Stimulated activated CD8-positive, alpha-beta memory T cell treated with anti-CD3 and anti-CD28 coated beads, Interleukin-2, amount 100 ng/mL, for 48 hours (primary cell): ENCODE measurements at places on chromosomes 11 and 22.

DNA sequence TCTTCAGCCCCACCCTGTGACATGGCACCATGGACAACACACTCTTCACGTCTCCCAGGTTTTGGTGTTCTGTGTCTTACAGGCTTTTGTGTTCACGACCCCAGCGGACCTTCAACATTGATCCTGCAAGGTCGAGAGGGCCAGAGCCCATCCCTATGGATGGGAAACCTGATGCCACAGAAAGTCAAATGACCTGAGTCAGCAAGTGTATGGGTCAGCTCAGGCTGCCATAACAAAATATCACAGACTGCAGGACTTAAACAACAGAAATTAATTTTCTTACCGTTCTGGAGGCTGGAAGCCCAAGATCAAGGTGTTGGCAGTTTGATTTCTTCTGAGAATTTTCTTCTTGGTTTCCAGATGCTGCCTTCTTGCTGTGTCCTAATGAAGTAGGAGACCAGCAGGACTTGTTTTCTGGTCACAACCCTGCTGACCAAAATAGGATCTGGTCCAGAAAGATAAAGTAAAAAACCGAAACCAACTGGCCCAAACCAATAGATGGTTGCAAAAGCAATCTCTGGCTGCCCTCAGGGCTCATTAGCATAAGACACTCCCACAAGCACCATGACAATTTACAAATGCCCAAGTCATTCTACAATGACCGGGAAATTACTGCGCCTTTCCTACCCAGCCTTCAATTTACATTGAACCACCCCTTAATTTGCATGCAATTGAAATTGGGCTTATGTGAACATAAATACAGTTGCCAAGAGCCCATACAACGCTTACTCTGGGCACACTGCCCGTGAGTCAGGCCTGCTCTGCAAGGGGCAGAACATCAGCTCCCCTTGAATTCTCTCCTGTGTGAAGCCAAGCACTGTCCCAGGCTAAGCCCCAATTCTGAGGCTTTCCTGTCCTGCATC, 113.9 kb downstream of the RPS6KA4 start:
- no peak for DNase-seq

DNA sequence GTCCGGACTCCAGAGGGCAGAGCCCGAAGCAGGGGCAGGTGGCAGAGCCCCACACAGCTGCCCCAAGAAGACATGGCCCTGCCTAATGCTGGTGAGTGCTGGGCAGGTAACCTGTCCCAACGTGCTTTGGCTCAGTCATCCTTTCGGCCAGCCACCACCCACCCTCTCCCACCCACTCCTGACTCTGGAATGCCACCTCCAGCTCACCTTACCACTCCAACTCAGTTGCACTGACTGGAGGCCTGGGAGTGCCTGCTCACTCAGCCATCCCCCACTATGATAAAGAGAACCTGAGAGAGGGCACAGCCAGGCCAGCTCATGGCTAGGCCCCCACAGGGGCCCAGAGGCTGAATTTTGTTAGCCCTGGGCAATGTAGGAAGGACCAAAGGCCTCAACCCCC, 53.8 kb upstream of the MPEG1 start:
- no peak for DNase-seq

GRCh38 chr11:72587696-72588095, 86.5 kb downstream of the PDE2A start:
- no peak for DNase-seq

- DNase-seq = no peak
Observed at GRCh38 chr11:122406466-122406865, 249.1 kb upstream of the UBASH3B start.

- no peak for DNase-seq
Observed at GRCh38 chr22:29330753-29331152, 15.3 kb upstream of the RASL10A start.

DNA sequence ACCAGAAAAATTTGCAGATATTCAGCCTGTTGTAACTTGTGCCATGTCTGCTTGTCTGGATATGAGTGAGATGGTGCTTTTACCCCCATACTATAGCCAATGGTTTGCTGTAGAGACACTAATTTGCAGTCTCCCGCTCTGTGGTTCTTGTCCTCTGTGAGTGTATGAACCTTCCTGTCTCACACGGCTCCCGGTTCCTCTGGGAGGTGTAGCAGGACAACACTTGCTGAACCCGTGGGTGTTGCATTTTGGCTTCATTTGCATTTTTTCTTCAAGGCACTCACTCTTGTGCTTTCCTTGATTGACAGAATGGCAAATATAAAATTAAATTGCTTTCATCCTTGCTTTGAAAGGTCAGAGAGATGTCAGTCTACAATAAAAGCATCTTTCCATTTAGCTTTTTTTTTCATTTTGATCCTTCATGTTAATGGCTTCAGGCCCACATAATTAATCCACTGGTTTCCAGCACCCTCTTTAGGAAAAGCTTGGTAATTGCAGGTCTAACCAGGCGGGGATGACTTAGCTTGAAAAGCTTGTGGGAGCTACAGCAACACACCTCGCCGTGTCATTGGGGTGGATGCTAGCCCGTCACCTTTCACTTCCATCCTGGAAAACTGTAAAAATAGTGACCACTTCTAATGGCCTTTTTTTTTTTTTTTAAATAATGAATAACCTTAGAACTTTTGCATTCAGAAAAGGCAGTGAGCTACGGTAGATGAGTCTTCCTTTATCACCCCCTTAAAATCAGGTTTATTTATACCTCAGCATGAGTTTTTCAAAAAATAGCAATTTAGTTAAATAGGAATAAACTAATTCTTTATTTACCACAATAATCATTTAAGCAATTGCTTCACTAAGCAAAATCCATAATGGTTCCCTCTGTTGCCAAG, 27.4 kb upstream of the ST14 start:
- no peak for DNase-seq

GRCh38 chr11:104443387-104443786, 279.4 kb upstream of the PDGFD start:
- no peak for DNase-seq

- peak; percentile 42 for DNase-seq
Observed at GRCh38 chr11:67648140-67648795, 2.3 kb downstream of the ACY3 start.

DNA sequence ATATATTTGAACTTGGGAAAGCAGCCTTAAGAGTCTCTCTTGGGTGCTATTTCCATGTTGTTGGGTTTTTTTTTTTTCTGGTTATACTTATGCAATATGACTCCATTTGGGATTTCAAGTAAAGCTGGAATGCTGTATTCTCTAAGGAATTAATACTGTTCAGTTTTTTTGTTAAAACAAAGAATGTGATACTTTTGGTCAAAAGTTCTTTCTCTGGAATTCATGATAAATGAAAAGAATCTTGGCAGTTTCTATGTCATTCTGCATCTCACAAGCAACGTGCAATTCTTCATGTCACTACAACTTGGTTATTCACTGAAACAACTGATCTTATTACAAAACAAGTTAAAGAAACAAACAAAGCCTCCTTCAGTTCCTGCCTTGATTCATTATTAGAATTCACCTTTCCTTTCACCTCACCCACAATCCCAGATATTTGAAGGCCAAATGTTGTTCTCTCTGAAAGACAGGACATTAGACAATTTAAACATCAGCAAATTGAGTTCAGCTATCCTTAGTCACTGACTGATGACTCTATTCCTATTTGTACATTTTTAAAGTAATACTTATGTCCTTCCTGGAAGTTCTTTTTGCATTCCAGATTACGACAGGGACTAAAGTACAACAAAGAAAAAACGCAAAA, 176.2 kb downstream of the SBF2 start:
- no peak for DNase-seq

DNA sequence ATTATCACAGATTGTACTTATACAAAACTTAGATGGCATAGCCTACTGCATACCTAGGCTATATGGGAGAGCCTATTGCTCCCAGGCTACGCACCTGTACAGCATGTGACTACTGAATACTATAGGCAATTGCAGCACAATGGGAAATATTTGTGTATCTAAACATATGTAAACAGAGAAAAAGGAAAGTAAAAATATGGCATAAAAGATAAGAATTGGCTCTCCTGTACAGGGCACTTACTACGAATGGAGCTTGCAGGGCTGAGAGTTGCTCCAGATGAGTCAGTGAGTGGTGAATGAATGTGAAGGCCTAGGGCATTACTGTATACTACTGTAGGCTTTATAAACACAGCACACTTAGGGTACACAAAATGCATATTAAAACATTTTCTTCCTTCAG, 13.2 kb downstream of the APOL6 start:
- no peak for DNase-seq

DNA sequence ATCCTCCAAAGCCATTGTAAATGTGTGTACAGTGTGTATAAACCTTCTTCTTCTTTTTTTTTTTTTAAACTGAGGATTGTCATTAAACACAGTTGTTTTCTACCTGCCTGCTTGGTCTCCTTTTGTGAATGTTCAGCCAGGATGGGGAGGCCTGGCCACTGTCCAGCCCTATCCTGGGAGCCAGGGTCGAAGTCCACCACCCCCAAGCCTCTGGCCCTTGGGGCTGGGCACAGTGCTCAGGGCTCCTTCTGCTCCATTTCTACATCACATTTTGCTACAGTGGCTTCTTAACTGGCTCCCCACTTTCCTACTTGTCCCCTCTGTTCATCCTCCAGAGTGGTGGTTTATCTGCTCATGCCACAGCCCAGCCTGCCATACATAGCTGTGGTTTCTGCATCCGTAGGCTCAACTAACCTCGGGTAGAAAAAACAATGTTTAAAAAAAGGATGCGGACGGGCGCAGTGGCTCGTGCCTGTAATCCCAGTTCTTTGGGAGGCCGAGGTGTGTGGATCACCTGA, 2.5 kb upstream of the SMARCB1 start:
- DNase-seq = no peak

DNA sequence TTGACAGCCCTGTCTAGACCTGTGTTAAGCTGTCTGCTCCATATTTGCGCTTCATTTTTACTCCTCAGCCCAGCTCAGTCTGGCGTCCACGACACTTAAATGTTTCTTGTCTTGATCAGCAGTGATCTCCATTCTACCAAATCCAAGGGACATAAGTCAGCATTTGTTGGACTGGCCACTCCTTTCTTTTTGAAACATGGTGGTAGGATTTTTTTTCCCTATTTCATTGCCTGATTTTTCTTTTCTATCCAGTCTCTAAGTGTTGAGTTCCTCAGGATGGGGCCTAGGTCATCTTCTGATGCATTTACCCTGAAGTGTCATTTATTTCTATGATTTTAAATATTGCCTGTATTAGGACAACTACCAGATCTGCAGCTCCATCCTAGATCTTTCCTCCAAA, 873 bp downstream of the NCAPH2 start:
- DNase-seq = no peak

- no peak for DNase-seq
Observed at GRCh38 chr22:35394810-35395563, 5.0 kb upstream of the MCM5 start.

DNA sequence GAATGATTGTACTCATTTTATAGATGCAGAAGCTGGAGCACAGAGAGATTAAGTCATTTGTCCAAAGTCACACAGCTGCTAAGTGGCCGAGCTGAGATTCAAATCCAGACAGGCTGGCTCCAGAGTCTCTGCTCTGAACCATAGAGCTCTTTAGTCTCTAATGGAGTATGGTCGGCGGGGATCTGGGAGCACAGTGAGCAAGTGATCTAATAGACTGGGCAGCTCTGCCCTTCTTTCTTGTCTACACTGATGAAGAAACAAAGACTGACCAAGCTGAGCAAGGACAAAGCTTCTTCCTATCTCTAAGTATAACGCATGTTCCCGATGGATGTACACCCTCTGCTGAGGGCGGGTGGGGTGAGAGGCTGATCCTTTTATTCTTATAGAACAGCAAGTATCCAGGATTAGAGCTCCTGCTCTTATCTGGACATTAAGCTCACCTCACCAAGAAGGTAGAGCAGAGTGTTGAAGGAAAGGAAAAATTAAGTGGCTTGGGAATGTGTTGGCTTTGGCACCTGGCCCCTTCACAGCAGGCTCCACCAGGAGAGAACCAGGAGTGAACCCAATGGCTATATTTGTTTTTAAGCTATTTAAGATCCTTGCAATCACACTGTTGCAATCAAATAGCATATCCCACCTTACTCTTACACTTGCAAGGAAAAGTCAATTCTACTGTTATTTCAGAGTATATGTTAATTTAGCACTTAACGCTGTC, 68.7 kb downstream of the ETS1 start:
- no peak for DNase-seq

- DNase-seq = no peak
Observed at GRCh38 chr11:45860764-45861510, 13.7 kb downstream of the CRY2 start.

DNA sequence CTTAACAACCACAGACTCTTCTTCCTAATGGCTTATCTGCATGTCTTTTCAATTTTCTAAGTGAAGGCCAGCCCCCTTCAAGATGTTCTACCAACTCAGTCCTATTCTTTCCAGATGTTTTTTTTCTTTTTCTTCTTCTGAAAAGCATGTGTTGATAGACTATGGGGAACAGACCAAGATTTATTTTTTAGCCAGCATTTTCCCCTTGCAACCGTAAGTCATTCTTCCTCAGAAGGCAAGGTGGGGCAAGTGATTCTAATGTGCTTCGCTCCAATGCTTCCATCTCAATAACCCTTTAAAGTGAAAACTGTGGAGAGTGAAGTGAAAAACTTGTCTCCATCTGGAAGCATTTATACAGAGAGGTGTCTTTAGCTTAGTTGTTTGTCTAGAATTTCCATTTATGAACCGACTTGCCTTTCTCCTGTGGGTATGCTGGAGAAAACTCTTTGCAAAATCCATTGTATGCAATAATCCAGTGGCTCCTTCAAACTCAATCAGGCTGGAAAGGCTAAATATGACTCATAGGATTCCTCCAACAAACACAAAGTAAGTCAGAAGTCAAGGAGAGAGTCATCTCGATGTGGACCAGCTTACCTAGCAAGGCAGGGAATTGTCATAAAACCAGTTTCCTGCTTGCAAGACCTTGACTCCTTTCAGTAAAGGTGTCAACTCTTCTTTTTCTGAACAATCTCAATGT, 83.7 kb downstream of the MAML2 start:
- no peak for DNase-seq

- no peak for DNase-seq
Observed at GRCh38 chr22:44538051-44538450, 40.0 kb upstream of the RTL6 start.

- no peak for DNase-seq
Observed at GRCh38 chr11:2599561-2600189, 100.1 kb downstream of the KCNQ1OT1 start.

DNA sequence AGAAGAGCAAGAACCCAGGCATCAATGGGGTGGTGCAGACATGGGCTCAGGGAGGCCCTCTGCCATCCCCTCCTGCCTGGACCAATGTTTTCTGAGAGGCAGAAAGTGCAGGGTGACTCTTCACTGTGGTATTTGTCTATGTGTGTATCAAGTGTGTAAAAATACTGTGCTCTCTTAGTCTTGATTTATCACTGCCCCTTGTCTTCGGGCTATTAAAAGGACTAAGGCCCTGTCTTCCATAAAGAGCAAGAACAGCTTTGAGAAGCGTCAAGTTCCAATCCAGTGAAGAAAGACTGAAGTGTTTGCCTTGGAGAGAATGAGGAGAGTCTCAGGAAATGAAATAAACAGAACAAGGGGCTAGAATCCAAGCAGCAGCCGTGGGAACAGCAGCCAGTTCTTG, 14.4 kb downstream of the PRSS23 start:
- no peak for DNase-seq

- DNase-seq = no peak
Observed at GRCh38 chr22:33400061-33400840, 342.1 kb upstream of the SYN3 start.
